Amniotic stem cell (primary cell): ENCODE measurements at places on chromosomes 12 and 14.

DNA sequence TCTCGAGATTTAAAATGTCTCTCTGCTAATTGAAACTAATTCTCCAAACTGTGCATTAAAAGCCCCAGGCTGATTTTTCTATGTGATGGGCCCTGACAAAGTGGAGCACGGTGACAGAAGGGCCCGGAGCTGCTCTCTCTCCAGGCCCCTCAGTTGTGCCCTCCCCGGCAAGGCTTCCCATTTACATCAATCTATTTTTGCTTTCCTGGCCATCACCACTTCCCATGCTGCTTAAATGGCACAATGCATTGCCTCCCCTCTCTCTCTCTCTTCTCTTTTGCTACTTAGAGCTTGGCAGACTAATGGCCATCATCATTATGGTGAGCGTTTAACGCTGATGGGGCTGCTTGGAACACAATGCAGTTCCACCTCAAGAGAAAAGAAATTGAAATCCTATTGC lies 270.7 kb upstream of the DIO3 start:
- DNase-seq = no peak

GRCh38 chr14:87207756-87208155 lies 785.2 kb downstream of the GALC start:
- DNase-seq = no peak

DNA sequence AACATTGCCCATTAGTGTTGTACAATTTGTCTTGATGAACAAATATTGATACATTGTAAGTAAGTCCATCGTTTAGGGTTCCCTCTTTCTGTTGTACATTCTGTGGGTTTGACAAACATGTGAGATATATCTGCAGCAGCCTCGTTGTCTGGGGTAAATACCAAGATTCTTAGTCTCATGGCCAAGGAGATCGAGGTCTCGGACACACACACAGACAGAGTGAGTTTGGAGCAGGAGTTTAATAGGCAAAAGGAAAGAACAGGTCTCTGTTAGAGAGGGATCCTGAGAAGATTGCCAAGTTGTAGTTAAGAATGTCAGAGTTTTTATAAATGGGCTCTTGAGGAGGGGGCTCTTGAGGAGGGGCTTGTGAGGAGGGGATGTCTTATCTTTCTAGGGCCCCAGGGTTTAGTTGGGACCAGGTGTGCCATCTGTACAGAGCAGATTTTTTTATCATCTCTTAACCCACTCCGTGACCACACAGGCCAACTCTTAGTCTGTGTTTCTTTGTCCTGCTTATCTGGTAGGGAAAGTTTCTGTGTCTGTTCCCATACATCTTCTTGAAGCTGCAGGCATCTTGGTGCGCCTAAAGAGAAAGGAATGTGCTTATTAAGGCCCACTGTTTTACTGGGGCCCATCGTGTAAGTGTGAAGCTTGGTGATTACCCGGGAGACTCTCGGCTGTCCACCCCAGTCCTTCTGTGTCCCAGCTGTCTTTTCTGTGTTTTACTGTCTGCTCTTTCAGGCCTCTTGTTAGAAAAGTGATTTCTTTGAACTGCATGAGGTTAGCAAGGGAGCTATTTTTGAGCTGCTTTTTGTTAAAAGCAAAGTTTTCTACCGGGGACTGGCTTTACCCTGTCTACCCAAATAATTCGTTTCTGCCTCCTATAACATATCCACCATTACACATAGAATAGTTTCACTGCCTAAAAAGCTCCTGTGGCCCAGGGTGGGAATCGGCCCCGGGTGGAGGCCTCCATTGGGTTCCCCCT lies 22.4 kb upstream of the CLEC2D start:
- no peak for DNase-seq

DNA sequence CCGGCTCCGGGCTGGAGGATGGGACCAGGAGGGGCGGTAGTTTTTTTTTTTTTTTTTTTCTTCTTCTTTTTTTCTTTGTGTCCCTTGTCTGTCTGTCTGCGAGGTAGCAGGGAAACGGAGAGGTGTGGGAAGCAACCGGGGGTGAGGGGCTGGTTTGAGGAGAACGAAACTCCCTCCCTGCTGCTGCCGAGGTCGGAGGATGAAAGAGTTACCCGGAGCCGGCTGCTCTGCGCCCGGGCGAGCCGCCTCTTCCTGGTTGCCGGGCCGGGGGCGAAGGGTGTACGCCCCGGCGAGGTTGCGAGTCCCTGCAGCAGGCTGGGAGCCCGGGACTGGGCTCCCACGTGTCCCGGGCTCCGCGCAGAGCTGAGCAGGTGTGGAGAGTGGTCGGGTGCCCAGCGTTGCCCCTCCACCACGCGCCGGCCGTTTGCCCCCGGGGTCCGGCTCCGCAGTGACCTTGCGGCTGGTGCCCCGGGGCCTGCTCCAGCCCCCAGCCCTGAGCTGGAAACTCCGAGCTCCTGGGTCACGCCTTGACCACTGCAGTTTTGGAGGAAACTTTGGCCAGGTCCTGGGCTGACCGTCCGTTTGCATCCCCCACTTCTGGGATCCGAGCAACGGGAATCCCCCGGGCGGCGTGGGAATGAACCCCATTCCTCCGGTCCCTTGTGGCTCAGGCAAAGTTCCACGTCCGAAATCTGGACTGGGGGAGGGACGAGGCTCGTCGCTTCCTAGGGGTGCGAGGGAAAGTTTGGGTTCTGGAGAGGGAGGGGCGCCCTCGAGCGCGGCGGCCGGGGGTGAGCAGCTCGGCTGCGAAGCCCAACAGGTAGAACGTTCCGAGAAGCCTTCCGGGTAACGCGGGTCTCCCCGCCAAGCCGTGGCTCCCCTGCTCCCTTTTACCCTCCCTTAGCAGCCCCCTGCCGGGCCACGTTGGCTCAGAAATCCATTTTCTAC lies 1.3 kb downstream of the CHST11 start:
- DNase-seq = no peak

GRCh38 chr12:47383942-47384341 lies 304.2 kb upstream of the AMIGO2 start:
- no peak for DNase-seq

- DNase-seq = no peak
These were observed 5.6 kb downstream of the LRP1 start for GRCh38 chr12:57133916-57134315.

- no peak for DNase-seq
These were observed 7.0 kb upstream of the AMN start for GRCh38 chr14:102915292-102916110.

- DNase-seq = no peak
These were observed 69.4 kb downstream of the CD163L1 start for GRCh38 chr12:7374423-7375144.

GRCh38 chr14:61519735-61520134 lies 175.6 kb upstream of the HIF1A start:
- DNase-seq = no peak

DNA sequence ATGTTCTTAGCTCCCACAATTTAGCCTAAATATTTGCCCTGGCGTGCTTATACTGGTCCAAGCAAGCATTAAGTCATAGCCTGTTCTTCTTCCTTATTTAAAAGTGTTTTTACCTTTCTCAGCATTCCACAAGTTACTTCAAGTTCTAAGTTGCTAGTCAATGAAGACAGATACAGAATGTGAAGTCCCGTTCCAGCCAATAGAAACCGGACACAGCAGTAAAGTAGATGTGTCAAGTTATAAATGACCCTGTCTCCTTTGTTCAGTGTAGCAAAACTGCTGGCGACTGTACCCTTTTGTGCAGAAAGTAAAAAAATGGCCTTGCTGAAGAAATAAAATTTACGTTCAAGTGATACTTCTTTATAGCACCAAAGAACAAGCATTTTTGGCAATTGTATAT lies 3.9 kb downstream of the SNAPC1 start:
- no peak for DNase-seq

- no peak for DNase-seq
These were observed 86.0 kb upstream of the BCL11B start for GRCh38 chr14:99357916-99358390.

GRCh38 chr14:22847661-22848341 lies 11.4 kb downstream of the MMP14 start:
- DNase-seq = no peak

DNA sequence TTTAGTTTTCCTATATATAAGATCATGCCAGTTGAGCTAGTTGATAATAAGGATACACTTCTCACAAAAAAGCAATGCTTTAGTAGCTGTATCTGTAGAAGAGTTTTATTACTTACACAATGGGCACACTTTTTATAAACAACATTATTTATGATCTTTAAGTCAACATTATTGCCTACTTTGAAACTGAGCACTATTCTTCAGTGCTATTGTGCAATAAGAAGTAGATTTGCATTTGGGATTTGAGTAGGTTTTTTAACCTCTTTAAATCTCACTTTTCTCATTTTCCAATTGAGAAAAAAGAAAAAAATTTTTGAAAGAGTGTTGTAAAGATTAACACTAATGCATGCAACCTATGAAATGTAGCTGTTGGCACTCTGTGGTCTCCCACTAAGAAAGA lies 1198.3 kb downstream of the GALC start:
- DNase-seq = no peak

- DNase-seq = no peak
These were observed 96.5 kb upstream of the VASH1 start for GRCh38 chr14:76664790-76665189.

- DNase-seq = no peak
These were observed 162.5 kb upstream of the PDE3A start for GRCh38 chr12:20205854-20206253.

DNA sequence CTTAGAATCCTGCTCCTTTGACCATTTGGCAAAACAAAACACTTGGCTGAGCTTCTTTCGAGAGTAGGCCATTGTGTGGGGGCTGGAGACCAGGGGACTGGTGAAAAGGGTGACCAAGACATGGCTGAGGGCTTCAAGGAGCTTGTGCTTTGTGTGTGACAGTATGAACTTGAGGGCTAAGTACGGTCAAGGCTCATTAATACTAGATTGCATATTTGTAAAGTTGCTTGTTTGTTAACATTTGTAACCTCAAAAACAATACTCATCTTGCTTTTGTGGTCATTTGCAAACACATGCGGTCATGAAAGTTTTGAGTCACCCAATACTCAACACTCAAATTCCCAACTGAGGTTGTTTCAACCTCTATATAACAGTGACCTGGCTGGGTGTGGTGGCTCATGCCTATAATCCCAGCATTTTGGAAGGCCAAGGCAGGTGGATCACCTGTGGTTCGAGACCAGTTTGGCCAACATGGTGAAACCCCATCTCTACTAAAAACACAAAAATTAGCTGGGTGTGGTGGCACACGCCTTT lies 42.5 kb downstream of the ZFYVE26 start:
- DNase-seq = no peak

GRCh38 chr12:20696181-20696905 lies 1.2 kb downstream of the SLCO1C1 start:
- no peak for DNase-seq

GRCh38 chr12:53231921-53232645 lies at the start of gene RARG:
Gene RARG (minus strand): TSS chr12:53232209. CDS start chr12:53227545, 4,664 bp downstream.
- peak; percentile 63 for DNase-seq

DNA sequence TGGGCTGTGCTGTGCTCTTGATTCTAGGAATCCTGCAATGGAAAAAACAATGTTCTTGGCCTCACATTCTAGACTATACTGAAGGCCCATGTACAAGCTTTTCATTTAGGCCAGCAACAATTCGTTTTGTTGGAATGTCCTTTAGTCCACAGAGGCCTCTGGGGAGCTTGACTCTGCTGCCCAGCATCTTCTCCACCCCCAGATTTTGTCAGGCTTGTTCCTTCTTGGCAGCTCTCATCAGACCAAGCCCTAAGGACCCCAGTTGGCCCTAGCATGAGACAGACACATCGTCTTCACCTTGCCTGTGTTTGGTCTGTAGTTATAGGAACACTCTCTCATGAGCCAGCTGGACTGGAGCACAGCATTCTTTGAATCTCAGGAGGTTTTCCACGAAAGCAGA lies 300.1 kb downstream of the VRK1 start:
- no peak for DNase-seq

GRCh38 chr12:32669584-32669983 lies 9.5 kb upstream of the DNM1L start:
- DNase-seq = no peak

DNA sequence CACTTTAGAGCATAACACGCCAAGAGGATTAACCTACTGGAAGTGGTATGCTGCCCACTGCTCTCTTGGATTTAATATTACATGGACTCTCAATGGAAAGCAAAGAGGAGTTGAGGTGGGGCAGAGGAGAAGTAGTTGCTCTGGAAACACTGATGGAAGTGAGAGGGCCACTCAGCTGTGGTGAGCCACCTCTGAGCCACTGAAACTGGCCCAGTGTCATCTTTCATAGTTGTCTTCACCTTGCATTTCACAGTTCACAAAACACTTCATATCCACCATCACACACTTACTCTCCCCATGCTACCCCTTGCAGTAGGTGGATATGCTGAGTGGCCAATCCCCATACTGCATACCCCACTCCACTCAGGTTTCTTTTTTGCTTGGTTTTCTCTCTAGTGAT lies 12.2 kb upstream of the PCED1B start:
- DNase-seq = no peak

DNA sequence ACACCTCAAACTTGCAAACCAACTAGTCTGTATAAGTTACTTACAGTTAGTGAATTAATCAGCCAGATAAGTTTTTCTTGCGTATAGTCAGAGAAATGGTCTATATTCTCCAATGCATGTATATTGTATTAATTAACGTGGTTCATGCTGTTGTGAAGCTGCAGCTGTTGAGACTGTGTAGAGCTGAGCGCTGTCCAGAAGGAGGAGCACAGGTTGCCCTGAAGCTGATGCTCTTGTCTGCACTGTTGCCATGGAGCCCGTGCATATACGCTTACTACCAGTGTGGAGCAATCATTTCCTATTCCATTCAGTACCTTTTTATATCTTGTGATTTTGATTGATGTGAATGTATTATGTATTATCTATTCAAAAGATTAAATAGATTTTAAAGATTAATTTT lies 74.3 kb upstream of the ARID2 start:
- no peak for DNase-seq

GRCh38 chr12:15323480-15323879 lies 1.2 kb downstream of the PTPRO start:
- DNase-seq = no peak

- no peak for DNase-seq
These were observed 249.2 kb upstream of the PWP1 start for GRCh38 chr12:107436376-107436775.

GRCh38 chr12:130342842-130343241 lies 5.2 kb downstream of the PIWIL1 start:
- no peak for DNase-seq

DNA sequence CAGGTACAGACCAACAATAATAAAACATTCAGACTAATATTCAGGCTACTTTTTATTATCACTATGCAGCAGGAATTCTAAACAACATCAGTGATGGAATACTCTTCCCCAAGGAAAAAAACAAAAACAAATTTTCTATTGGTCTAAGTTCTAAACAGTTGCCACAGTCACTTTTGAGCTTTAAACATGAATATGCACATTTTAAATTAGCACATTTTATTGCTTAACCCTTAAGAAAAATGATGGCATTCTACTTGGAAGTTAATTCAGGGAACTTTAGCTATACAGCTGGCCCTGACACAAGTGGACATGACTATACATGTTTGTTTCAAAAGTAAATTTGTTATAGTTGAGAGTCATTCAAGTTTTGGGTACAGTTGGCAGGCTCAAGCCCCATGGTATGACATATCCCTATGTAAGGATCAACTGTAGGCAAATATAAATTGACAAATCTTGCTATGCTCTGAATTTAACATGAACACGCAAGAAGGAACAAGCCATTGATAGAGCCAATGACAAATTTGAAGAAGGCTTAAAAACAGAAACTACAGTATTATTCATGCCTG lies 224.3 kb upstream of the AMIGO2 start:
- DNase-seq = no peak

GRCh38 chr12:29148596-29148910 lies 525 bp upstream of the FAR2 start:
- DNase-seq = no peak

GRCh38 chr14:50008562-50008961 lies 107.8 kb downstream of the VCPKMT start:
- no peak for DNase-seq
